ENCODE measurements at places on chromosomes 5 and 9. TPM values are rescaled to one million over a fixed set of nuclear protein-coding genes. Genes with fewer than 3 reads are reported as not detected.
A peak's percentile ranks its signal among the peaks of the same experiment; 100 is the strongest.

HTR1A gene
- not detected for total RNA-seq

CSF2 gene
- not detected for total RNA-seq

LIFR gene
- 90.1 TPM for total RNA-seq

DNA sequence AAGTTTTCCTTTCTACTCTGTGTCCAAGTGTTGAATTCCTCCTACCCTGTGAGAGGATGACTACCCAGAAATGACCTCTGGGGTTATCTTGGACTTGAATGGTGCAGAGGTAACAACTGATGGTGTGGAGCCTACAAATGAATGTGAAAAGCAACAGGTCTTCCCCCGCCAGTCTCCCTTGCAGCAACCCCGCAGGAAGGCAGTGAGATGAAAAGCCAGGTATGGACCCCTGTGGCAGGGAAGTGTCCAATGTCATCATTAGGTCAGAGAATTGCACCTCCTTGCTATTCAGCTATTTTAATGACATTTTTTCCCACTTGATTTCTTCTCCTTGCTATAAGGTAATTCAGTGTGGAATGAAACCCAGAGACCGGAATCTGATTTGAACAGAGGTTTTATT is 58.5 kb downstream of the MAT2B start:
- H3K27ac ChIP-seq: no peak overlapping the region
- H3K27me3 ChIP-seq: peaks cover 5% of the 10 kb centered on the region
- DNase-seq: no peak
- H3K36me3 ChIP-seq: no peaks in the 10 kb centered on the region

DNA sequence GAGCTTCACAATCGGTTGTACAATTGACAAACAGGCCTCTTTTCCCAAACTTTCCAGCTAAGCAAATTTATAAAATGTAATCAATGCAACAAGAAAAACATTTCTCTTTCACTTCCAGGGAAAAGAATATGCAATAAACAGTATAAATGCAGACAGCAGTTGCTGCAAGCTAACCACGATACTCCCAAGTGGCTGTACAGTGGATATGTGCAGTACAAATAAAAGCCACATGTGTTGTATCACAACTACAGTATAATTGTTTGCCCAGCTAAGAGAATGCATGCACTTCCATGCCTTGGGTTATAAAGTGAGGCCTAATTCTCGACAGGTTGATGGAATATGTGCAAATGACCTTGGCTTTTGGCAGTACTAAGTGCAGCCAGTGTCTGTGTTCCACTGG is 16.7 kb upstream of the PDCL start:
- H3K27me3 ChIP-seq: no peaks in the 10 kb centered on the region
- no peak overlapping the region for H3K27ac ChIP-seq
- H3K4me1 ChIP-seq: no peaks in the 10 kb centered on the region

MYOZ3 gene
- total RNA-seq: 0.66 TPM

GRCh38 chr5:71782771-71783770 is 64.0 kb downstream of the CARTPT start:
- DNase-seq: peak; percentile 93
- H3K4me3 ChIP-seq: peak overlapping the region; percentile 20
- no peaks in the 10 kb centered on the region for H3K27me3 ChIP-seq
- no peaks in the 10 kb centered on the region for H3K4me1 ChIP-seq

DNA sequence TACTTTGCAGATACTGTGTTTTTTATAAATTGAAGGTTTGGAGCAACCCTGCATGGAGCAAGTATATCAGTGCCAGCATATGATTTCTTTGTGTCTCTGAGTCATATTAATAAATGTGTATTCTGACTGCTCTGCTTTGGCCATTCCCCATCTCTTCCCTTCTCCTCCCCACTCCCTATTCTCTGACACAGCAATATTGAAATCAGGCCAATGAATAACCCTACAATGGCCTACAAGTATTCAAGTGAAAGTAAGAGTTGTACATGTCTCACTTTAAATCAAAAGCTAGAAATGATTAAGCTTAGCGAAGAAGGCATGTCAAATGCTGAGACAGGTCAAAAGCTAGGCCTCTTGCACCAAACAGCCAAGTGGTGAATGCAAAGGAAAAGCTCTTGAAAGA is 82.2 kb upstream of the TLX3 start:
- H3K4me3 ChIP-seq: no peak overlapping the region
- H3K27me3 ChIP-seq: no peaks in the 10 kb centered on the region
- no peak overlapping the region for H3K27ac ChIP-seq
- H3K4me1 ChIP-seq: no peaks in the 10 kb centered on the region
- no peaks in the 10 kb centered on the region for H3K36me3 ChIP-seq

DNA sequence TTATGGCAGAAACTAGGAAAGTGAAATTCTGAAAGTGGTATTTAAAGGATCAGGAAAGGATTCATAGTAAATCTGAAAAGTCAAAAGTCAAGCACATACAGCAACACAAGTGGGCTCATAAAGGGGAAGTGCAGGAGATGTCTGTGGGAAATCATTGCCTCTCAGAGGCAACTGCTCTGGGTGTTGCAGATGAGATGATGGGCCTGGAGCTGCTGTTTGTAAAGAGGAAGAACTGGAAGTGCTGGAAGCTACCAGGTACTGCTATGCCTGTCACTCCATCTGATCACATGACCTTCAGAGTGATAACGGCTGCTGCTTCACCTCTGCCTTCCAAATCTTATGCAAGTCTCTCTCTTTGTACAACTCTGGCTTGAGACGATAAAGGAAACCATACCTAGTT is 55.9 kb downstream of the ADRB2 start:
- no peak overlapping the region for H3K27ac ChIP-seq
- H3K36me3 ChIP-seq: no peaks in the 10 kb centered on the region
- H3K27me3 ChIP-seq: no peaks in the 10 kb centered on the region

DNA sequence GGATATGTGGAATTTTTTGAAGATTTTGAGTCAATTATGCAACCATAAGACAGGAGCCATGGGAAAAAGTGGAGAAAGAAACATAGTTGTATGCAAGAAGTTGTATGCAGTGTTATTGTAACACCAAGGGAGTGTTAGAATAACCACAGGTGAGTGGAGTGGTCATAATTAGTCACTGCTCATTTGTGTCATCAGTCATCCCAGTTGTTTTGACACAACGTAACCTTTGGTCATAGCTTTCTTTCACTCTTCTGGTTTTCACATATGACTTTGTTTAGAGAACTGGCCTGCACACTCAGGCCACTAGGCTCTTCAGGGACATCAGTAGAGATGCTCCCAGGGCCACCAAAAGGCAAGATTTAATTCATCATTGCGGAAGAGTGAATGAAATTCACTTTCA is 158.7 kb upstream of the HMHB1 start:
- H3K27me3 ChIP-seq: no peaks in the 10 kb centered on the region
- no peak overlapping the region for H3K4me3 ChIP-seq
- no peak for DNase-seq
- no peaks in the 10 kb centered on the region for H3K36me3 ChIP-seq
- H3K4me1 ChIP-seq: no peaks in the 10 kb centered on the region
- no peak overlapping the region for H3K27ac ChIP-seq

- no peaks in the 10 kb centered on the region for H3K27me3 ChIP-seq
- H3K4me3 ChIP-seq: no peak overlapping the region
- no peaks in the 10 kb centered on the region for H3K36me3 ChIP-seq
- no peak overlapping the region for H3K27ac ChIP-seq
- no peaks in the 10 kb centered on the region for H3K4me1 ChIP-seq
- no peak for DNase-seq
Observed at GRCh38 chr5:120518581-120518980, 54.5 kb downstream of the PRR16 start.

FBP1 gene
- total RNA-seq: 27.3 TPM

PCDHGA8 gene
- total RNA-seq: 1.8 TPM

LHX2 gene
- not detected for total RNA-seq

GRCh38 chr9:12425878-12426864 is 267.0 kb upstream of the TYRP1 start:
- H3K27me3 ChIP-seq: no peaks in the 10 kb centered on the region
- DNase-seq: peak; percentile 48
- H3K27ac ChIP-seq: no peak overlapping the region
- no peaks in the 10 kb centered on the region for H3K36me3 ChIP-seq
- no peak overlapping the region for H3K4me3 ChIP-seq

DNA sequence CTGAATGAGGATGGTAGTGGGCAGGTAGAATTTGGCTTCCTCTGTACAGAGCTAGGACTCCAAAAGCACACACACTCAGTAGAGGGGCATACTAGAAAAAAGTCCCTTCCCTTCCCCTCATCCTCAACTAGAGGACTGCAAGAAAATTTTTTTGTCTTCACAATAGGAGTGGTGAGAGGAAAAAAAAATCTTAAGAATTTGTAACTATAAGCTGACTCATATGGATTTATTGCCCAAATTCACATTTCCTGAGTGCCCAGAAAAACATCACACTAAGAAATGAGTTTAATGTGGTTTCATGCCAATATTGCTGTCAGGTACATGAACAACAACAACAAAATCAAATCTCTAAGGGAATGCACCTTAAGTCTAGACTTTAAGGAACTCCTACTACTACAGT is 43.7 kb downstream of the RANBP6 start:
- no peaks in the 10 kb centered on the region for H3K27me3 ChIP-seq
- no peaks in the 10 kb centered on the region for H3K36me3 ChIP-seq
- DNase-seq: no peak
- H3K27ac ChIP-seq: no peak overlapping the region

PCDHGA4 gene
- total RNA-seq: 3.9 TPM

IL9 gene
- total RNA-seq: not detected

GRCh38 chr5:157598350-157598936 is 22.9 kb upstream of the ADAM19 start:
- H3K4me1 ChIP-seq: no peaks in the 10 kb centered on the region
- H3K36me3 ChIP-seq: no peaks in the 10 kb centered on the region
- H3K27ac ChIP-seq: no peak overlapping the region
- no peaks in the 10 kb centered on the region for H3K27me3 ChIP-seq

RABGAP1 gene
- 61.1 TPM for total RNA-seq

DNA sequence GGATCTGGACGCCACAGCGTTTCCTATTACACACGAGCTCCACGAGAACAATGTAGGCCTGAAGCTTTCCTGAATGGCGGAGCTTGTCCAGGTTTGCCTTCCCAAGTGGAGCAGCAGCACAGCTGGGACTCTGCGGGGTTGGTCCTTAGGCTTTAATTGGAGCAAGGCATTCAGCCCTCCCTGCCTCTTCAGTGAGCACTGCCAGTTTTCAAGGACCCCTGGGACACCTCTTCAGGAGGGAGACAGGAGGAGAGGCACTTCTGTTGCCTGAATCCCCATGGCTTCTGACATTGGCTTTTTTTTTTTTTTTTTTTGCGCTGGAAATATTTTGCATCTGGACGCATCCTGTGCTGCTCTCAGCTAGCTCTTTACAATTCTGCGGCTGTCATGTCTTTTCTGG is 179.4 kb downstream of the SEMA6A start:
- no peaks in the 10 kb centered on the region for H3K36me3 ChIP-seq
- peaks cover 3% of the 10 kb centered on the region for H3K4me1 ChIP-seq

IGIP gene
- total RNA-seq: 15.5 TPM

DNA sequence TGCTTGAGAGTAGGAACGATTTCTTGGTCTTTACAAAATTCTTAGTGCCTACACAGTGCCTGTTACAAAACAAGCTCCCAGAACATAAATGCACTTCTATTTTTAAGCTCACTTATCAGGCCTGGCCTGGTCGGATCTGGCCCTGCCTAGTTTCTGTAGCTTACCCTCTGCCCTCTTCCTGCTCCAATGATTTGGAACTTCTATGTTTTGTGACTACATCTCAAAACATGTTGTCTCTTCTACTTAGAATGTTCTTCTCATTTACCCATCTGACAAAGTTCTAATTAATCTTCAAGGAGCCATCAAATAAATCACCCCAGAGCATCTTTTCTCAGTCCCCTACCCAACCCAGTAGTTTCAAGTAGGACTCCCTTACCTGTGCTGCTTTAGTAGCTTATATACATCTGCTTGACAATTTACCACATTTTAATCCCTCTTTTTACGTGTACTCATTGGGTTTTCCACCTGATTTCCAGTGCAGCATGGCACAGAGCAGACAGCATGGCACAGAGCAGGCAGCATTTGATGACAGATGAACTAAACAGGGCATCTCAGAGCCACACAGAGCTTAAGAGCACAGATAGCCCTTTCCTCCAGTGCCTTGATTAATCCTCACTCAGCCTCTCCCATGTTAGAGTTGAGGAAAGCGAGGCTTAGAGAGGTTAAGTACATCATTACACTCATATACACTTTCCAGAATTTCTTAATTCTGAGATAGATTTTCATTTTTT is 171.9 kb downstream of the MAPKAP1 start:
- H3K27me3 ChIP-seq: no peaks in the 10 kb centered on the region
- peak overlapping the region; percentile 73 for H3K27ac ChIP-seq
- peaks cover 14% of the 10 kb centered on the region for H3K4me1 ChIP-seq
- no peaks in the 10 kb centered on the region for H3K36me3 ChIP-seq
- no peak overlapping the region for H3K4me3 ChIP-seq

GRCh38 chr5:169870211-169870610 is 110.1 kb downstream of the INSYN2B start:
- H3K4me3 ChIP-seq: no peak overlapping the region
- no peaks in the 10 kb centered on the region for H3K27me3 ChIP-seq
- no peaks in the 10 kb centered on the region for H3K36me3 ChIP-seq
- no peak for DNase-seq
- H3K27ac ChIP-seq: no peak overlapping the region

TTC39B gene
- 22.0 TPM for total RNA-seq

DNA sequence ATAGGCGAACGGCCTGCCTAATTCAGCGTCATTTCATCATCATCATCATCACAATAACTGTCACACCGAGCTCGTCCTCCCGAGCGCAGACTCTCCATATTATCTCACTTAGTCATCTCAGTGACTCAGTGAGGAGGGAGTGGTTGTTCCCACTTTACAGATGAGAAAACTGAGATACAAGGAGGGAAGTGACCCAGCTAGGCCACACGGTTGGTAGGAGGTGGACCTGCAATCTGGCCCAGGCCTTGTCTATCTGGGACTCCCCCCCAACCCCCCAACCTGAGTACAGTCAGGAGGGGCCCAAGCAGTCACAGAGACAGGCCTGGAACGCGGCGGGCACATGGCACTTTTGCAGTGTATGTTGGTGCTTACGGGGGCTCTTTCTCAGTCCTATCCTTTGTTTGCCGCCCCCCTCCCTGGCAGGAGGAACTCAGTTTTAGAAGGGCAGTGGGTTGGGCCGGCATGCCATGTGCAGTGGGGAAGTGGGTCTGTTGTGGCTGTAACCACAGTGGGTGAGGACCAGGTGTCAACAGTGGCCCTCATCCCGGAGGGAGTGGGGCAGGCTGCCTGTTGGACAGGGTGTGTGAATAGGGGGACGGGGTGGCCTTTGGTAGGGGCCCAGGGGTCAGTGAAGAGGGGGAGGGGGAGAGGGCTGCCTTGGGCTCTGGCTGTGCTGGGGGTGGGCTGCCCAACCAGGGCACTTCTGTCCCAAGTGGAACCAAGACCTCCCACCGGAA is 1.7 kb upstream of the RXRA start:
- DNase-seq: no peak
- no peaks in the 10 kb centered on the region for H3K36me3 ChIP-seq
- H3K27ac ChIP-seq: peak overlapping the region; percentile 97
- no peaks in the 10 kb centered on the region for H3K4me1 ChIP-seq
